ENCODE measurements at places on chromosomes 5 and 9.
A peak's percentile ranks its signal among the peaks of the same experiment; 100 is the strongest.

DNA sequence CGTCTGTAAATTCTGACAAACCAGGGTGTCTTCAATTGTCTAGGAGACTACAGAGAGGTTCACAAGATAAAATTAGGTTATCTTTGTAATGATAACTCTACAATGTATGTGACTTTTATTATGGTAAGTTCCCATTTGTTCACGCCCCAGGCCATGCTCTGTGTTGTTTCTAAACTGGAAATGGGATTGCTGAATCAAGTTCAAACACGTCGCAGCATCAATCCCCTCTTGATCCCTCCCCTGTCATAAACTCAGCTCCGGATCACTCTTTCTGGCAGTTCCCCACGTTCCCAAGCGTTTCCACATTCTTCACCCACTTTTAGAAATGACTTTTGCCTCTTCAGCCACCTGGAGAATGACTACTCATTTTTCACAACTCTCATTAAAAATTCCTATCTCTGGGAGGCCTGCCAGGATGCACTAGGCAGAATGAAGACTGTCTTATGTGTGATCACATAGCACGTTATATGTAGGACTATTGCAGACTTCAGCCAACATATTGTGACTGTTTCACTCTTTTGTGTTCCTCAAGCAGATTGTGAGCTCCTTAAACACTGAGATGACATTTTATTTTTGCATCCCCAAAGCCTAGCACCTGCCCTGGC is 1124.2 kb upstream of the WWC1 start:
- peak; percentile 11 for DNase-seq

DNA sequence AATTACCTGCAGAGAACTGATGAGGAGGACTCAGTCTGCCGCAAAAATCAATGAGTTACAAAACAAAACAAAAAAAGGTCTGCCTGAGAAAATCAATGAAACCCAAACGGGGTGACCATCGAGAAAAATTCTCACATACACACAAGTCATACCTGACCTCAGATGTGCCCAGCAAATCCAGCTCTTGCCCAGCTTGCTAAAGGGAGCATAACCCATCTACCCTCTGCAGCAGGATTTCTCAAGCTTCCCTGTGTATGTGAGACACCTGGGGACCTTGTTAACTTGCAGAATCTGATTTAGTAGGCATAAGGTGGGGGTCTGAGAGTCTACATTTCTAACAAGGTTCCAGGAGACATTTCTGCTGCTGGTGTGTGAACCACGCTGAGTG is 126.3 kb downstream of the TLE1 start:
- no peak for DNase-seq

DNA sequence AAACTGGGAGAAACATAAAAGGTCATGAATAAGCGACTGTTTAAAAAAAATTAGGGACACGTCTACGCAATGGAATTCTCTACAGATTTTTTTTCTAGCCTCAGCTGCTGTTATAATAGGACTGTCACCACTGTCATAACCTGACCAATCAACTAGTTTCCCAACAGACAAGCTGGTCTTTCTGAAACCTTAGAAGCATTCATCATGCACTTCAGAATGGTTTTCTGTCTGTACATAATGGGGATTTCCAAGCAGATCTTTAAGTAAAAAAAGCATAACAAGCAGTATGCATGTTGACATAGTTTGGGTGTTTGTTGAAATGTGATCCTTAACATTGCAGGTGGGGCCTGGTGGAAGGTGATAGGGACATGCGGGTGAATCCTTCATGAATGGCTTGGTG is 58.3 kb upstream of the SEMA6A start:
- no peak for DNase-seq

DNA sequence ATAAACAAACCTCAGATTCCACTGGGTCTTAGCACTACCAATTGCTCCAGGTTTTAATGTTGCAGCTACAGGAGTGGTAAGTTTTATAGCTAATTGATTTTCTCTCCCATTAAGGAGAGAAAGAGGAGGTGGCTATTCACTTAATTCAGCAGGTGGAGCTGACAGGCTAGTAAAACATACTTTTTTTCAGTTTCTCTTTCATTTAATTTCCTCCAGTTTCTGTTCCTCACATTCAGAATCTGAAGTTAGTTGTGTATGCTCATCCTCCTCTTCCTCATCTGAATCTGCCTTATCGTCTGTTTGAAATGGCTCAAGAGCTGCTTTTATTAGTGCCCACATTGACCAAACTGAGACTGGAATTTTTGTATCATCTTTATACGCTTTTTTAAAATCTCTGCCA is 98.0 kb downstream of the PLPPR1 start:
- no peak for DNase-seq

DNA sequence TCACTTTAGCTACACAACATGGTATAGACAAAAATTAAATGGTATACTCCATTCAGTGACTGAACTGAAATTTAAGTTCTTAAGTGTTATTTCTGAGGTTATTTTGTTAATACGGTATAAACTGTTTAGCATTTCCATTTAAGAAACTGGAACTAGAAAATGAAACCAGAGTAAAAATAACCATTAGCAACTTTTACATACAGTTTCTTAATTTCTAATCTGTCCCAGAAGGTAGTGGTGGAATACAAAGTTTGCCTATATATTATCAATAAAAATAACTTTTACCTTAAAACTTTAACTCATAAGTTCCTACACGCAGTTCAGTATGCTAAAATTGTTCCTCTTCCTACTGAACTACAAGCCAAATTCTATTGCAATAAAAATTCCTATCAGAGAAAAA is 10.3 kb downstream of the GOLPH3 start:
- DNase-seq: no peak

GRCh38 chr5:62152394-62153087 is 153.5 kb upstream of the KIF2A start:
- DNase-seq: no peak

GRCh38 chr5:21236104-21236503 is 1248.1 kb upstream of the CDH18 start:
- no peak for DNase-seq

- DNase-seq: no peak
Measured at GRCh38 chr9:127211983-127212382, 52.6 kb upstream of the GARNL3 start.

GRCh38 chr5:7592910-7593309 is 197.0 kb downstream of the ADCY2 start:
- DNase-seq: no peak

GRCh38 chr5:34621277-34622097 is 34.6 kb upstream of the RAI14 start:
- no peak for DNase-seq

DNA sequence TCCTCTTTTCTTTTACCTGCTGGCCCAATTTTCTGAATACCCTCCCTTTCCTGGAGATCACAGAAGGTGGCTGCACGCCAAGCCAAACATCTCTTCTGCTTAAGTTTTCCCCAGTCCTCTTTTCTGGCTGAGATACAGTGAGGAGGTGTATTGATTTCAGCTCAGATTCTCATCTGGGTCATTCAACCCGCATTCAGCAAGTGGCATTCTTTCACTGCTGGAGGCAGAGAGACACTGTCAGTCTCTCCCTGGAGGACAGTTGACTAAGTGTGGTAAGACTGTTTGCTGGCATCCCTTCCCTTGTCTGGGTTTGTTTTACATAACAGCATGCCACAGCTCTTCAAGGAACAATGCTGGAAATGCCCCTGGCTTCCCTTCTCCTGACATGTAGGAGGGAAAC is 60.5 kb downstream of the GABRG2 start:
- no peak for DNase-seq

- no peak for DNase-seq
Measured at GRCh38 chr5:76852772-76853171, 3.0 kb downstream of the S100Z start.

GRCh38 chr9:108687006-108687987 is 168.5 kb downstream of the ACTL7B start:
- DNase-seq: no peak

- no peak for DNase-seq
Measured at GRCh38 chr5:128253880-128254279, 170.3 kb downstream of the SLC12A2 start.

DNA sequence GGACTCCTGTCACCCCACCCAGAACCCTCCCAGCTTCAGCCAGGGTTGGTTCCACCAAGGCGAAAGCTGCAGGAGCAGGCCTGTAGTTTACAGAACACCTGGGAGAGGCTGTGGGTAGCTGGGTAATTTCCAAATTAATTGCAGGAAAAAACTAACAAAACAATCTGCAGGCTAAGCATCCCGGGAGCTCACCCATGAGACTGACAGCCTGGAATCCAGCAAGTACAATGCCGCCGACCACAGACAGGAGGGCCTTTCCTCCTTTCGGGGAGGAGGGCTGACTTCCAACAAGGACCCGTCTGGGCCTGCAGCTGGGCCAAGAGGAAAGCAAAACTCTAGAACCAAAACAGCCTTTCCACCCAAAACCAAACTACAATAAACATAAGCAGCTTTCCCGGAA is 10.3 kb downstream of the FOXE1 start:
- no peak for DNase-seq

GRCh38 chr9:132003896-132004295 is 75.8 kb downstream of the MED27 start:
- DNase-seq: no peak

DNA sequence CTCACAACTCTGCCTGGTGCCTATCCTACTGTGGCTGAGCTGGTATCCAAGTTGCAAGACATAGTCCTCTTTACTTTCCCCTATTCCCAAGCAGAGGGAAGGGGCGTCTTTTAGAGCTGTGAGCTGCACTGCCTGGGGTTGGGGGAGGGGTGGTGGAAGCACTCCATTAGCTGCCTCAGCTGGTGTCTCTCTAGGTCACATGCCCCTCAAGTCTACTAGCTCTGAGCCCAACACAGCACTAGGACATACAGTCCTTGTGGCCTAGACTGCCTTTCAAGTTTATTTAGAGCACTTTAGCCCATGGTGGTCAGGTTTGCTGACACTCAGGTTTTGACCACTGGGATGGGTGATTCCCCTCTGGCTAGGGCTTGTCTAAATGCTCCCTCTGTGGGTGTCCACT is 54.7 kb downstream of the SREK1 start:
- DNase-seq: no peak

DNA sequence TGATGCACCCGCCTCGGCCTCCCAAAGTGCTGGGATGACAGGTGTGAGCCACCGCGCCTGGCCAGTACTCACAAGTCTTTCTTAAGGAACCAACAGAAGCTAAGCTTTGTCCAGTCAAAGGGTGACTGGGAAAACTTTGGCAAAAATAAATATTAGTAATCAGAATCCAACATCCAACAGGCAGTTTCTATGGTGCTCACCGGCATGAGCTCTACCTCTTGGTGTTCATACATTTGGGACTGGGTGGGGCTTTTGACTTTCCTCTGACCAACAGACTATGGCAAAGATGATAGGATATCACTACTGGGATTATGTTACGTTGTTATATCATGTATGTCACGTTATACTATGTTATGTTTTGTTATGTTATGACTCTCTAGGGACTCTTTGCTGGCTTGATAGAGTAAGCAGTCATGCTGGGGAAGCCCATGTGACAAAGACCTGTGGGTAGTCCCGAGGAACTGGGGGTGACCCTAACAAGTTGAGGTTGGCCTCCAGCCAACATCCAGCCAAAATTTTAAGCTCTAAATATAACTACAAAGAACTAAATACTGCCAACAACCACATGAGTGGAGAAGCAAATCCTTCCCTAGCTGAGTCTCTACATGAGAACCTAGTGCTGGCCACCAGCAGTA is 6.0 kb downstream of the RASGEF1C start:
- DNase-seq: no peak

DNA sequence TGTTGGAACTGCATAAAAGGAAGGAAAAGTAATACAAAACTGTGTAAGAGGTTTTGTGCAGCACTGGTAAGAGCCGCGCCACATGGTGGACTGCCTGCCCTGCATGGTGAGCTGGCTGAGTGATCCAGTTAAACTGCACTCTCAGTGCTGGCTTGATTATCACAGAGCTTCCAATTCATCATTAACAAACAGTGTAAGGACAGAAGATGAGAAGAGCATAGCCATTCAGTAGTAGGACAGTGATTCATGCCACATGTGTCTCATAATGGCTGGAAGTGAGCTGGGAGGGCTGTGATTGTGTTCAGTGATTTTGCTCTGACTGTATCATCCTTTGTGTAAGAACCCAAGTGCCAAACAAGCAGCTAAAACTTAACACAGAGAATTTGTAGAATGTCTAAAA is 14.1 kb downstream of the ASPN start:
- no peak for DNase-seq

DNA sequence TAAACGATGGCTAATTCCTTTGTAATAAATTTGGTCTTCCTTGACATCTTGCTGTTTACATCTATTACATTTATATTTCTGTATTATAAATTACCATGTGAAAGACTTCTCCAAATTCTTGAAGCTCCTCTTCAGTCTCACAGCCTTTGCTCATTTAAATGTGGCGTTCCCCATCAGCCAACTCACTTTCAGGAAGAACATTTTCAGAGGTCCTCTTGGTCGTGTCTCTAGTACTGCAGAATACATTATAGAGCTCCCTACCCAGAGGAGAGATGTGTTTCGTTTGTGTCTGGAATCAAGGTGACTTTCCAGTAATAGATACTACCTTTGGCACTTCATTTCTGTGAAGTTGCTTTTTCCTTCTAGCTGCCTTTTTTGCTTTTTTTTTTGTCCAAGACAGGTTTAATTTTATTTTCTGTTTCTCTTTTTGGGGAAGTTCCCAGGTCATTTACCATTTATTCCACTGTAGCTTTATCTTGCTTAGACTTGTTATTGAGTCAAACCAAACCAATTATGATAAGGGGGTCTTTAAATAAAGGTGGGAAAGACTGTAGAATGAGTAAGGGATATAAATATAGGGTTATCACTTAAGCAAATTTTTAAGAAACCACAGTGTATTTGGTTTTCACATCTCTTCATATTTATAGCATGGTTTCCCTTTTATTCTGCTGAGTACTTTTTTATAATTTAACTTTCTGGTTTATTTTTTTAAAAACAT is 12.8 kb downstream of the UBE2B start:
- no peak for DNase-seq

- no peak for DNase-seq
Measured at GRCh38 chr5:73126381-73126780, 6.0 kb downstream of the TMEM171 start.

DNA sequence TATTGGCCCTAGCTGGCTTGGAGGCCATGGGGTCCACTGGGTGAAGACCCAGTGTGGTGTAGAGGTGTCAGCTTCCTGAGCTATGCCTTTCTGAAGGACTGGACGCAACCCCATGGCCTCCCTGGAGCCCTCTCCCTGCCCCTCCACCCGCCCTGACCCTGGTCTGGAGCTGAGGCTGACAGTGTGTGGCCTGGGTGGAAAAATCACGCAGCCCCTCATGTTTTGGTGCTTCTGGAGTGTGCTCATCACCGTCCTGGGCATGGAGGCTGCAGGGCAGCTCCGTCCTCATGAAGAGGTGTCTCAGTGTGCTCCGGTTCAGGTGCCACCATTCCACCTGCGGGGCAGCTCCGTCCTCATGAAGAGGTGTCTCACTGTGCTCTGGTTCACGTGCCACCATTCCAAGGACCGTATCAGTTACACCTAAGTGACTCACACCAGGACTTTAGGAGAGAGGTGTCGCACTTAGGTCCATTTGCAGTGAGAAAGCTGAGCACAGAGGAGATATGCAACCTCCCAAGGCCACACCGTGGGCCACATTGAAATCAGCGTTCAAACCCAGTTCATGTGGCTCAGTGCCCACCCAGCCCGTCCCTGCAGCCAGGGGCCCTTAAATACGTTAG is 214.3 kb upstream of the IRX1 start:
- no peak for DNase-seq

GRCh38 chr5:75484605-75485004 is 26.8 kb downstream of the CERT1 start:
- DNase-seq: no peak

GRCh38 chr9:87594194-87594593 is 96.5 kb downstream of the DAPK1 start:
- DNase-seq: no peak

Measured in HTR-8/SVneo (cell line).